ENCODE measurements at places on chromosomes 6 and 20.

DNA sequence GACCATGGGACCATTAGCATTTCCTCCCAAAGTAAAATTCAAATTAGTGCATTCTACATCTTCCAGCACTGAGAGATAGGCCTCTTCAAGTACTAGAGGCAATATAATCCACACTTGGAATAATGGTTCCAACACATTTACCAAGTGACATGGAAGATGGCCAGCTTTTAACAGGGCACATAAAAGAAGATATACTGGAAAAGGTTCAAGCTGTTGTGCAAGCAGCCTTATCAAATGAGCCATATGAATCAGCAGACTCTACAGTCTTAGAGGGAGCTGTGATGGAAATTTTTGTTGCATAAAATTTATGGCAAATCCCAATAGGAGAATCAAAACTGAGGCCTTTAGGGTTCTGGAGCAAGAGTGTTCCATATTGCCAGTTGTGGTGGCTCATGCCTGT lies 526.6 kb upstream of the IRAK1BP1 start:
- H3K27me3 ChIP-seq = no peaks in the 10 kb centered on the region
- no peak overlapping the region for H3K27ac ChIP-seq
- no peaks in the 10 kb centered on the region for H3K4me1 ChIP-seq
- no peaks in the 10 kb centered on the region for H3K36me3 ChIP-seq
- H3K4me3 ChIP-seq = no peak overlapping the region

DNA sequence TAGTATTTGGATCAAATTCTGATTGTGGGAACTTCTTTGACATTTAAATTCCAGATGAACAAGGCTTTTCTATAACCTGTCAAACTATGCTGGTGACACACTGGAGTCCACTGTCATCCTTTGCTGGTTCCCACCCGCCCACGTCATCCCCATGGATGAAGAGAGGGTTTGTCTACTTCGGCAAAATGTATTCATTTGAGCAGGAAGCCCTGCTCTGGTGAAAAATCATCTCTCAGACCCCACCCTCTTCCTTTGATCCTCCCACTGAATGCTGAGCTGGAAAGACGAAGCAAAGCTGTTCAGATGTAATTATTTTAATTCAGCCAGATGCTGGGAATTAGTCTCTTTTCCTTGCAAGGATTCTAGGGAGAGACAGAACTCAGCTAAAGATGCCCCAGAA lies 50.5 kb downstream of the CPNE5 start:
- no peak overlapping the region for H3K4me3 ChIP-seq
- H3K4me1 ChIP-seq = no peaks in the 10 kb centered on the region
- DNase-seq = no peak
- H3K27me3 ChIP-seq = no peaks in the 10 kb centered on the region
- no peak overlapping the region for H3K27ac ChIP-seq

DNA sequence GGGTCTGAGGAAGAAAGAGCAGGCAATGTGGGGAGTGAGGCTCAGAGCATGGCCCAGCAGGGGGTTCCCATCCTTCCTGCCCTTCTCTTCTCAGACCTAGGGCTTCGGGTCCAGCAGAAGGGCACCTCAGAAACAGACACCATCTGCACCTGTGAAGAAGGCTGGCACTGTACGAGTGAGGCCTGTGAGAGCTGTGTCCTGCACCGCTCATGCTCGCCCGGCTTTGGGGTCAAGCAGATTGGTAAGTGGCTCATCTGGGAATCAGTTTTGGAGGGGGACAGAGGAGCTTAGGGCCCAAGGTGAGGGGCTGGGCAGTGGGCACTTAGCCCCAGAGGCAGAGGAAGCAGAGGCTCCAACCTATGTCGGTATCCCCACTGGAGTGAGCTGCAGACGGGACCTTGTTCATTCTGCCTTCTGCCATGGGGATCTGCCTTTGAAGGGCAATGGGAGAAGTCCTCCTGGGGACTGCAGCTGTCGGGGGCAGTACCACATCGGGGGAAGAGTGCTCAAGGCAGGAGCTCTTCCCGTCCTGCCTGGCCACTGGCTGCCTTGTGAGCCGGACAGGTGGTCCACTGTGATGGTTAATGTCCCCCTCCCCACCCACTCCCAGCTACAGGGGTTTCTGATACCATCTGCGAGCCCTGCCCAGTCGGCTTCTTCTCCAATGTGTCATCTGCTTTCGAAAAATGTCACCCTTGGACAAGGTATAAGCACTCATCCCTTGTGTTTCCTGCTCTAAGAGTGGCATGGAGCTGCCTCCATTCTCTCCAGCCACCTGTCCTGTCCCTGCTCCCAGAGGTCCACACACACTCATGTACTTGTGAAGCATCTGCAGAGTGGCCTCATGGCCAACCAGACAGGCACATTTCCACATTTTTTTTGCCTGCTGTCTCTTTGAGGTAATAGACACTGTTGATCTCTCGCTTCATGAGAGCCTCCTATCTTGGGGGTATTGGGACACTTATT lies 4.7 kb downstream of the CD40 start:
- no peak overlapping the region for H3K4me3 ChIP-seq
- H3K27me3 ChIP-seq = no peaks in the 10 kb centered on the region
- peaks cover 11% of the 10 kb centered on the region for H3K4me1 ChIP-seq
- peak; percentile 52 for DNase-seq

DNA sequence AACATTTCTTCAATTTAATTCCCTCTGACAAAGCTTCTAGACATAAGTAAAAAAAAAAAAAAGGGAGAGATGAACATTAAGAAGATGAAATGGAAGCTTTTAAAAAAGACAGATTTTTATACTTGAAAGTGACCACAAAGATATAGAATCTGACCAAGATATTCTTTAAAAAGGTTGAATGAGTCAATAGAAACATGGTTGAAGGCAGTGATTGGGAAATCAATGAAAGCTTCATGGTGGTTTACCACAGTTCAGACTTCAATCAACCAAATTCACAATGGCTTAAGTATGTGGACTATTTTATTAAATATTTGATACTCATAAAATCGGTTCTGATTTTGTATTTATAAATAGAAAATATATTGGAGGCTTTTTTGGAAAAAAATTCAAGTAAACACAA lies 248.4 kb upstream of the HSF2 start:
- H3K36me3 ChIP-seq = no peaks in the 10 kb centered on the region
- DNase-seq = no peak
- H3K27me3 ChIP-seq = no peaks in the 10 kb centered on the region
- H3K4me1 ChIP-seq = no peaks in the 10 kb centered on the region
- H3K27ac ChIP-seq = no peak overlapping the region

GRCh38 chr20:45095805-45096238 lies 5.1 kb downstream of the KCNS1 start:
- peaks cover 14% of the 10 kb centered on the region for H3K4me1 ChIP-seq
- DNase-seq = no peak
- H3K27me3 ChIP-seq = peaks cover 48% of the 10 kb centered on the region
- H3K4me3 ChIP-seq = no peak overlapping the region
- no peaks in the 10 kb centered on the region for H3K36me3 ChIP-seq
- no peak overlapping the region for H3K27ac ChIP-seq

GRCh38 chr6:12110523-12111362 lies 98.6 kb downstream of the HIVEP1 start:
- peaks cover 6% of the 10 kb centered on the region for H3K36me3 ChIP-seq
- H3K27ac ChIP-seq = no peak overlapping the region
- no peak for DNase-seq
- H3K4me1 ChIP-seq = no peaks in the 10 kb centered on the region
- H3K27me3 ChIP-seq = no peaks in the 10 kb centered on the region

GRCh38 chr6:34791164-34791700 lies 651 bp upstream of the BLTP3A start:
- DNase-seq = peak; percentile 38
- H3K27ac ChIP-seq = peak overlapping the region; percentile 88
- H3K27me3 ChIP-seq = no peaks in the 10 kb centered on the region
- peaks cover 17% of the 10 kb centered on the region for H3K4me1 ChIP-seq
- peak overlapping the region; percentile 76 for H3K4me3 ChIP-seq
- H3K36me3 ChIP-seq = no peaks in the 10 kb centered on the region

DNA sequence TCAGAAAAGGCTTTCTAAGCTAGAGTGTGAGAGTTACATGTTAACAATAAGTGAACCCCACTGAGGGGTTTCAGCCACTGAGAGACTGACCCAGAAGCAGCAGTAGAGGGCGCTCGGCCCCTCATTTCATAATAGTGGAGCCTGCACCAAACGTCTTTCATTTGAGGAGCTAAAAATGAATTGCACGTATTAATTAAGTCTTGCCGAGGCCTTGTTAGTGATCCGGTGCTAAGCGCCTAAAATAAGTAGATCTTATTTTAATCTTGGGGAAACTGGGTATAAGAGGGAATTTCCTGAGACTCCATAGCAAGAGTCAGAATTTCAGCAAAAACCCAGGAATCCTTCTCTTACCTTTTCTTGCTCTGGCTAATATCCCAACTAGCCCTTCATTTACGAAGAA lies 209.7 kb downstream of the FARS2 start:
- no peak overlapping the region for H3K27ac ChIP-seq
- DNase-seq = peak; percentile 36
- H3K27me3 ChIP-seq = no peaks in the 10 kb centered on the region
- H3K4me1 ChIP-seq = no peaks in the 10 kb centered on the region
- no peak overlapping the region for H3K4me3 ChIP-seq
- H3K36me3 ChIP-seq = no peaks in the 10 kb centered on the region

DNA sequence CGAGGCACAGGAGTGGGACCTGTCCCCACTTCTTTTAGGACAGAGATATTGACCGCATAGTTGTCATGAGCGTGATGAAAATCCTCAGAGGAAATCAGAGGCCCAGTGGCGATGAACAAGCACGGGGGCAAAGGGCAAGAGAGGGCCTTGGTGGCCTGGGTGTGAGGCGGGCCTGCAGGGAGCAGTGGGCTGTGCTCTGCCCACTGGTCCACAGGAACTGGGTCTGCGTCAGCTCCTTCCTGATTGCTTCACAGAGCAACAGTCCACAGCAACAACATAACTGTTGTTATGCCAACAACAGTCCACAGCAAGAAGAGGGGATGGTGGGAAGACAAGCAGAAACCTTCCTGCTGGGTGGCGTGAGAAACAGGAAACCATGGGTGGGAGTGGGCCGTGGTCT lies 335.6 kb downstream of the ZFAND3 start:
- H3K4me1 ChIP-seq = no peaks in the 10 kb centered on the region
- no peak for DNase-seq
- H3K27ac ChIP-seq = no peak overlapping the region

- H3K4me3 ChIP-seq = no peak overlapping the region
- no peak overlapping the region for H3K27ac ChIP-seq
- peaks cover 6% of the 10 kb centered on the region for H3K4me1 ChIP-seq
- DNase-seq = no peak
Observed at GRCh38 chr20:10848810-10849370, 175.1 kb upstream of the JAG1 start.

Measured in tibial artery (tissue), 4 donors.